Fibroblast of skin of back (primary cell): ENCODE measurements at places on chromosomes 4 and X.

DNA sequence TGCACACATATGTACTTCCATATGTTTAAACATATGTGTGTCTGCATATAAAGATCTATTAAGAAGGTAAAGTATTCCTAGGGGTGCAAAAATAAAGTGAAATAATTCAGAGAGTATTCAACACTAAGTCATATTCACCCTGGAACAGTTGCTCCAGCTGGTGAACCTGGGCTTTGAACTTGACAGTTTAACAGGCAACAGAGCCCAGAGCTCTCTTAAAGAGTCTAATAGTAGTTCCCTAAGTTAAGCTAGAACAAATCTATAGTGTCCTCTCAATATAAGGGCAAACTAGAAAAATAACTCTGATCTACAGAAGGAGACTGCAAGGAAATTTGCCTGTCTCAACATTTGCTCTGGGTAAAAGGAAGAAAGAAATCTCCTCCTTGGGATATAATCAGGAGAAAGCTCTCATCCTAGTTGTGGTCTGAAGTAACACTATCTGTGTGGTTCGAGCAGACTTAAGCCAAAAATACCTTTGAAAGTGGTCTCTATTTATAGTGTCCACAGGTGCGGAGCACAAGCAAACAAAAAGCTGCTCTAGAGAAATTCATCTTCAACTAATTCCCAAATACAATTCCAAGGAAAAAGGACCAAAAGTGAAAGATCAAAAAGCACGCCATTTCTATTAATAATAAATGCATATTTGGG, 29.9 kb downstream of the VEGFC start:
- DNase-seq, result no peak

GRCh38 chr4:136337216-136337615, 1195.1 kb downstream of the PCDH18 start:
- no peak for DNase-seq

DNA sequence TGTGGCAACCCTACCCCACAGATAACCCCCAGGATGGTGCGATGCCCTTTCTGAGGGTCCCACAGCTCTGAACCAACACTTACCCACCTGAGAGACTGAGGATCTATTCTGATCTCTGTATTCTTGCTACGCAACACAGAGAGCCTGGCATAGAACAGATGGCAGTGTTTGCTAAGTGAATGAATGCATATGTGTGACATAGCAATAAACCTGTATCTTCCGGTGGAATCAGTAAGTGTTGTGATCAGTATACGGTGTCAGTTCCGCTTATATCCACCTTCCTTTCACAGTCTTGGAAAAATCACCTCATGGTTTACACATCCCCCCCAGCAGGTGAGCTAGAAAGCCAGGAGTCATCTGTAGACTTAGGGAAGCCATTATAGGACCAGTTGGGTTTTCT, 5.9 kb upstream of the HSD17B10 start:
- DNase-seq, result no peak

DNA sequence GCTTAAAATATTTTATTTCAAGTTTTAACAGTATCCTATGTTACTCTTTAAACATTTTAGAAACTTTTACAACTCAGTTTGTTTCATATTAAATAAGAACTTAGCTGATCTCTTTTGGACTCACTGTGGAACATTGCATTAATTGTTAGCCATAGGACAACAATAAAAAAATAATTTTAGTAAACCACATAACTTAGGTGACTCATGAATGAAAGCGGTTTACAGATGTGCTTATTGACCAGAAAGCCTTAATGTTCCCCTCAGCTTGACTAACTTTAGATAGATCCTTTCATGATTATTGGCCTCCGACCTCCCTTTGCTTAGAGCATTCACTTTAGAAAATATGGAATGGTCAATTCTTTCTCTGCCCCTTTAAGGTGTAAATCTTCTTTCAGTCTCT, 783.5 kb upstream of the MAGEB2 start:
- DNase-seq, result no peak

DNA sequence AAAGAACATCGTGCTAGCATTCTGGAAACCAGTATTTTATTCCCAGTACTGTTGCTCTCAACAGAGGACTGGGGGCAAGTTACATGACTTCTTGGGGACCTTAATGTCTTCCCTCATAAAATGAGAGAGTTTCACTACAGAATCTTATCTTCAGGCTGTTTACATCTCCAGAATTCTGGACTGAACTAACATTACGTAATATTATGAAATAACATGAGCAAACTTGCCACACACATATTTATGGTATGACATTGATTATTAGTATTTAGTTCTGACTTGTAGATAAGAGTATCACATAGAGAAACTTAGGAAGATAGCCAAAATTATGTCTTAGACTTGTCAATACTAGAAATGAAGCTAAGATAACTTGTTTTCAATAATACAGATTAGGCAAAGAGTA, 68.0 kb downstream of the NFKB1 start:
- DNase-seq, result peak; percentile 18

- no peak for DNase-seq
Observed at GRCh38 chr4:61070269-61070668, 129.9 kb upstream of the ADGRL3 start.

GRCh38 chrX:19172741-19173140, 50.5 kb upstream of the ADGRG2 start:
- DNase-seq, result peak; percentile 20

GRCh38 chrX:154018518-154019060, 1.1 kb downstream of the IRAK1 start:
- DNase-seq, result no peak

DNA sequence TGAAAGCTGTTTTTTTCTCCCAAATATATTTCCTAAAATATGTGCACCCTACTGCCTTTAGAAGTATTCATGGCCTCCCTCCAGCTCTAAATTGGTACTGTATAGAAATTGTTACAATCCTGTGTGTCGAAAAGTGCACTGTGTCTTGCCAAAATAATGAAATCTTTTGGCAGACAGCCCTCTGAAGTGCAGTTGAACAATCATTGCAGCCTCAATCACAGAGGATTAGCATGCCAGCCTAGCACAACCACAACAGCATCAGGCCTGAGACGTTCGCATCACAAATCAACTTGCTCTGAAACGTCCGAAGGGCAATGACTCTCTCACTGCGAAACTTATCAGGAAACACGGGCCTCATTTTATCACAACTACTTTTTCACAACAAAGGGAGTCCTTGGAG, 99.0 kb downstream of the ANOS1 start:
- DNase-seq, result peak; percentile 7

- no peak for DNase-seq
Observed at GRCh38 chr4:84089652-84090437, 409.2 kb downstream of the NKX6-1 start.
